ENCODE measurements at places on chromosomes 3 and 15. TPM values are rescaled to one million over a fixed set of nuclear protein-coding genes. Genes with fewer than 3 reads are reported as not detected.

Gene SNX22
- under 0.01 TPM for total RNA-seq

Gene TRH
- not detected for total RNA-seq

Gene GHSR
- total RNA-seq, result not detected

Gene P3H2
- 9.5 TPM for total RNA-seq

Gene EPM2AIP1
- total RNA-seq, result 8.4 TPM

Gene DYNC1LI1
- total RNA-seq, result 27.0 TPM

All from nasal cavity respiratory epithelium epithelial cell of viscerocranial mucosa (primary cell).